ENCODE measurements at places on chromosomes 16 and 17.
A peak's percentile ranks its signal among the peaks of the same experiment; 100 is the strongest.

- DNase-seq = no peak
These were observed 2.4 kb downstream of the MBTD1 start for GRCh38 chr17:51257150-51258081.

DNA sequence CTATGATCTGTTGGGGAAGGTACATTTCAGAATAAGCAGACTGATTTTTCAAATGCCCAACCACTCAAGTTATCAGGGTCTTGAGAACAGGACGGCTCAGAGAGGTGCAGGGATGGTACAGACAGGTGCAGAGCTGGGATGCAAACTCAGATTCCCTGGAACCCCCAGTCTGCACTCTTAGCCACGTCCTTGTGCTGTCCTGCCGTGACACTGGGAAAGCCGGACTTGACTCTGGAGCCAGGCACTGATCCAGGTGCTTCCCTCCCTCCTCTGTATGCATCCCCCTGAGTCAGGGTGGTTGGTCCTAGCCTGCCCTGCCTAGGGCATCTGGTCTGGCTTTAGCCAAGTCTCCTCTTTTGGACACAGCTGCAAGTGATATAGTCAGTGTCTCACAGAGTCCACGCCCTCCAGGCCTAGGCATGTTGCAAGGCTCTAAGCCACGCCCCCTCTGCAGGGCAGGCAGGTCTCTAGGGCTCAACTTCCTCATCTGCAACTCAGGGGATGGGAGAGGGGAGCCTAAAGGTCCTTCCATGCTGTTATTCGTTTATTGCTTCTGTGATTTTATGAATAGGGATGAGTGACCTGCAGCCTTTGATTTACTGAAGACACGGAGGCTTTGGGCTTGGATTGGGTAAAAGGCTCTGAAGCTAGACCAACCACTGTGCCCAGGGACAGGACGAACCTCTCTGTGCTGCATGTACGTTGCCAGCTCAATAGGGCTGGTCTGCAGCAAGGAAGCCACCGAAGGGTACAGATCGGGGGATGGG, 97.3 kb downstream of the SDK2 start:
- no peak for DNase-seq

DNA sequence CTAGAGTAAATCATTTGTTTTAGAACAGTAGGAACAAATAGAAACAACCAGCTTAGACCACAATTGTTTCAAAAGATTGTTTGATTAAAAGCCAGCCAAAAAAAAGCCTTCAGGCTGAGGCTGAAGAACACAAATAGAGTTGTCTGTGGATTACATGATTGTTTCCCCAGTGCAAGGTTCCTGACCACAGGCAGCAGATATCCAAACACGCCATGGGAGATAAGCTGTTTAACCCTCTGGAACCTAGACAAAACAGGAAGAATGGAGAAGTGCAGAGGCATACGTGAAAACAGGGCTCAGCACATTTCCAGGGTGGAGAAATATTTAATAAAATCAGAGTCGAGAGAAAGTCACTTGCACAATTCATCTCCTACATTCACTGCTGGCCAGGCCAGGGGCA, 21.0 kb downstream of the ATPAF2 start:
- DNase-seq = no peak

DNA sequence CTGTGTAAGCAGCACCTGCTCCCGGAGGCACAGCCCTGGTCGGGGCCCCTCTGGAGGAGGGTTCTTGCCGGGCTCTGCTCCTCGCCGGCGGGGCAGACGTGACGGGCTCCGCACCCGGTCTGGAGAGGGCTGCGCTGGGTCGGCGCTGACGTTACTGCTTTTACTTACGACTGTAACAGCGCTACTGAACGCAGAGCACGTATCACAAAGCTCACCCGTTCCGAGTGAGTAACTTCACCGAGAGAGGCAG, 1.3 kb upstream of the RAB40C start:
- DNase-seq = peak; percentile 64

GRCh38 chr17:74160656-74161502, 42.6 kb upstream of the RPL38 start:
- DNase-seq = no peak

GRCh38 chr16:30747331-30747730, 894 bp upstream of the PHKG2 start:
- DNase-seq = peak; percentile 52
